ENCODE measurements at places on chromosomes 4 and X.

- no peak for DNase-seq
Observed at GRCh38 chr4:94426783-94427182, 25.0 kb upstream of the PDLIM5 start.

GRCh38 chrX:86910602-86911311, 606.8 kb upstream of the KLHL4 start:
- DNase-seq = no peak

- no peak for DNase-seq
Observed at GRCh38 chr4:152590179-152591031, 54.5 kb upstream of the FBXW7 start.

GRCh38 chrX:11053351-11053750, 57.8 kb upstream of the HCCS start:
- DNase-seq = no peak

DNA sequence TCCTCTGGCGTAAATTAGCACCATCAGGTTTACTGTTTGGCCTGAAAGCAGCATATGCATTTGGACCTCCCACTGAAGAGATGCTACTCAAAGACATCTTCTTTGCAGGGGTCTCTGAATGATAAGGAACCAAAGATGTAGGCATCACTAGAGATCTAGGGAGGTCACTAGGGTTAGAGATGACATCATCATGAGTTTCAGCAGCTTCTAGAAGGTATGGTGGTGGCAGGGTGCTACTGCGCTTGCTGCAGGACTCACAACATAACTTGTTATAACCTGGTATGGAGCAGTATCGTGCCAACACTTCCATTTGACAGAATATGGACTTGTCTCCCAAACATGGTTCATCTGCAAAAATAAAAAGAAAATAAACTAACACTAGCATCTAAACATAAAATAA, 251.6 kb downstream of the NPFFR2 start:
- DNase-seq = no peak

GRCh38 chr4:26806331-26806730, 54.3 kb upstream of the STIM2 start:
- DNase-seq = no peak

DNA sequence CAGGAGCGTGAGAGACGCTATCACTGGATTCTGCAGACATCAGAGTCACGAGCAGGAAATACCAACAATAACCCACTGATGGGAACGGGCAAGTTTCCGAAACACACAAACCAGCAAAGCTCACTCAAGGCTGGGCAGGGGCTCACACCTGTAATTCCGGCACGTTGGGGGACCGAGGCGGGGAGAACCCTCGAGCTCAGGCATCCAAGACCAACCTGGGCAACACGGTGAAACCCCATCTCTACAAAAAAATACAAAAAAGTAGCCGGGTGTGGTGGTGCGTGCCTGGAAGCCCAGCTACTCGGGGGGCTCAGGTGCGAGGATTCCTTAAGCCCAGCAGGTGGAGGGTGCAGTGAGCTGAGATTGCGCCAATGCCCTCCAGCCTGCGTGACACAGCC, 17.2 kb upstream of the GTPBP6 start:
- DNase-seq = no peak

- no peak for DNase-seq
Observed at GRCh38 chrX:12065251-12065650, 73.0 kb upstream of the FRMPD4 start.

GRCh38 chr4:11483046-11483445, 54.4 kb upstream of the HS3ST1 start:
- no peak for DNase-seq
